ENCODE measurements at places on chromosomes 13 and 19.

GRCh38 chr13:29503041-29503837, 92.2 kb downstream of the SLC7A1 start:
- no peak for DNase-seq

- DNase-seq: no peak
Measured at GRCh38 chr13:103224804-103225203, 158.6 kb upstream of the SLC10A2 start.

- no peak for DNase-seq
Measured at GRCh38 chr19:48617146-48617937, 1.6 kb downstream of the RPL18 start.

GRCh38 chr19:28023064-28023463, 1189.9 kb downstream of the UQCRFS1 start:
- DNase-seq: no peak

DNA sequence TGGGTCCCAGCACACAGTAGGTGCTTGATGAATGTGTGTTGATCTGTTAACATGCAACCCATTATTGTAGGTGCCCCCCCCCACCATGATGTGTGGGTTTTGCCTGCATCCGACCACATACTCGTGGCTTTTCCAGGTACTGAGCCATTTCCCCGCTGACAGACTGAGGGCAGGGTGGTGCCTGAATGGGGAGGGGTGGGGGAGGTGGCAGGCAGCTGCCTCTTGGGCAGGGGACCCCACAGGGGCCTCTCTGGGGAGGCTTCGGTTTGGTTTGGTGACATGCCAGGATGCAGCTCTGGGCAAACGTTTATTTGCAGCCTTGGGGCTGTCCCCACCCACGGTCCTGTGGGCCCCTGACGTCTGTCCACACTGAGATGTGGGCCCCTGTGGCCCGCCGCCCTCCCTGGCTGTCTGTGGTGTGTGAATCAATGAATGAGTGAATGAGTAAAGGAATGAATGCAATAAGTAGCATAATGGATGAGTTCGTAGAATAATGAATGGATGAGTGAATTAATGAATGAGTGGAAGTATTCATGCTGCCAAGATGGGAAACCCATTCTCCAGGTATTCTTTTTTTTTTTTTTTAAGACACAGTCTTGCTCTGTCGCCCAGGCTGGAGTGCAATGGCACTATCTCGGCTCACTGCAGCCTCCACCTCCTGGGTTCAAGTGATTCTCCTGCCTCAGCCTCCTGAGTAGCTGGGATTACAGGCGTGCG, 9.0 kb upstream of the JUND start:
- DNase-seq: no peak

GRCh38 chr19:46067691-46068090, 26.9 kb upstream of the IGFL4 start:
- no peak for DNase-seq

DNA sequence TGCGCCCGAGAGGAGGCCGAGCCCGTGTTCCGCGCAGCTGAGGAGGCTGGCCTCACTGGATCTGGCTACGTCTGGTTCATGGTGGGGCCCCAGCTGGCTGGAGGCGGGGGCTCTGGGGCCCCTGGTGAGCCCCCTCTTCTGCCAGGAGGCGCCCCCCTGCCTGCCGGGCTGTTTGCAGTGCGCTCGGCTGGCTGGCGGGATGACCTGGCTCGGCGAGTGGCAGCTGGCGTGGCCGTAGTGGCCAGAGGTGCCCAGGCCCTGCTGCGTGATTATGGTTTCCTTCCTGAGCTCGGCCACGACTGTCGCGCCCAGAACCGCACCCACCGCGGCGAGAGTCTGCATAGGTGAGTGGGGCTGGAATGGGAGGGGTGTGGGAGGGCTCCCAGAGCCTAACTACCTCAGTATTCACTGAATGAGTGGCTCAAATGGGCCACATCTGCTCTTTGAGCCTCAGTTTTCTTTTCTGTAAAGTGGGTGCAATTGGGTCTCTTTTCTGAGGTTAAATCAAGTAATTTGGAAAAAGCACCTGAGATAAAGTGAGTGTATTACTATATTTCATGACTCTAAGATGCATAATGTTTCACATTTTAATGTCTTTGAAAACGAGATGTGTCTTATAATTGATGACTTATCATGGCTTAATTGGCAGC, 11.7 kb downstream of the GRIN2D start:
- DNase-seq: no peak

- DNase-seq: no peak
Measured at GRCh38 chr19:17289489-17289888, 7.8 kb downstream of the ANKLE1 start.

GRCh38 chr13:98098516-98098915, 44.4 kb upstream of the FARP1 start:
- DNase-seq: no peak

GRCh38 chr19:29507081-29507860, 18.5 kb upstream of the VSTM2B start:
- DNase-seq: no peak

DNA sequence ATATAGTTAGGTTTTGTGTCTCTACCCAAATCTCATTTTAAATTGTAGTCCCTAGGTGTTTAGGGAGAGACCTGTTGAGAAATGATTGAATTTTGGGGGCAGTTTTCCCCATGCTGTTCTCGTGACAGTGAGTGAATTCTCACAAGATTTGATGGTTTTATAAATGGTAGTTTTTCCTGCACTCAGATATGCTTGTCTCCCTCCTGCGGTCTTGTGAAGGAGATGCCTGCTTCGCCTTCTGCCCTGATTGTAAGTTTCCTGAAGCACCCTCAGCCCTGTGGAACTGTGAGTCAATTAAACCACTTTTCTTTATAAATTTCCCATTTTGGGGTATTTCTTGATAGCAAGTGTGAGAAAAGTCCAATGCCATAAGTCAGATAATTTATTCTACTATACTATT, 1977.5 kb upstream of the PCDH20 start:
- no peak for DNase-seq

- no peak for DNase-seq
Measured at GRCh38 chr13:32829269-32829668, 187.0 kb upstream of the KL start.

GRCh38 chr19:12757544-12758274, 6.1 kb downstream of the BEST2 start:
- DNase-seq: no peak

- DNase-seq: no peak
Measured at GRCh38 chr13:68490594-68490993, 1260.5 kb upstream of the PCDH9 start.

DNA sequence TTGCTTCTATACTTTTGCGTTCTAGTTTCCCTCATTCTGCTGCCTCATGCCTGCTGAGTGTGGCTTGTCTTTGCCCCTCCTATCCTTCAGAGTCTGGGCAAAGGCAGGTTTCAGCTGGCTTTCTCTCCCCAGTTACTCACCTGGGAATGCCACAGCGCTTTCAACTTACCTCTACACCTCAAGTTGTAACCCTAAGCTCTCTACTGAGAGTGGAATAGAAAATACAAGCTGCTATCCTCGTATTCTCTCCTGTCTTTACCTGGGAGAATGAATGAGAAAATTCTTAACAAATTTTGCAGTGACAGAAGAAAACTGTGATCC, 316.3 kb upstream of the KLF12 start:
- DNase-seq: no peak

GRCh38 chr13:23629566-23630272, 59.5 kb downstream of the TNFRSF19 start:
- no peak for DNase-seq

- DNase-seq: no peak
Measured at GRCh38 chr13:62643799-62644524, 1228.3 kb upstream of the PCDH20 start.

DNA sequence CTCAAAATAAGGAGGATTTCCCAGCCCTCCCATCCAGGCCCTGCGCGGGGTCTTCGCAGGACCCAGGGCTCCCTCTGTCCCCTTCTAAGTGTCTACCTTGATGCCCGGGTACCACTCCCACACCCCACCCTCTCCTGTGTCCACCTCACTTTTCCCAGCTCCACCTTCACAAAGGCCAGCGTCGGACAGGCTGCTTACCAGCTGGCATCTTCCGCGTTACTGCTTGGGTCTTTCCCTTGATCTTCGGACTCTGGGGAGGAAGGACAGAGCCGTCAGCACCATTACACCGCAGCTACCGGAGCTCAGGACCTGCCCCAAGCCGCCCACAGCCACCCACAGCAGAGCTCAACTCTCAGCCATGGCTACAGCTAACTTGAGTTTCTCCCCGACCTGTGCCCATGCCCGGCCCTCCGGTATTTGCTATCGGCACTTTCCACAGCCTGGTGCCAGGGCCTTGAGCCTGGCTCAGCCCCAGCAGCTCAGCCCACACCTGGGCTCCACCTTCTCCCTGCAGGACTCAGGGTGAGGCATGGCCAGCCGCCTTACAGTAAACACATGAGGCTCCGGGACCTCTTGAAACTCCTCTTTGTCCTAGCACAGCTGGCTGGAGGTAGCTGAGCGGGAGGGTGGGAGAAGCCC, 3.8 kb downstream of the C13orf46 start:
- peak; percentile 56 for DNase-seq

GRCh38 chr13:78593652-78594455, 9.5 kb downstream of the POU4F1 start:
- DNase-seq: no peak

- no peak for DNase-seq
Measured at GRCh38 chr13:30108216-30108912, 199.0 kb downstream of the KATNAL1 start.

DNA sequence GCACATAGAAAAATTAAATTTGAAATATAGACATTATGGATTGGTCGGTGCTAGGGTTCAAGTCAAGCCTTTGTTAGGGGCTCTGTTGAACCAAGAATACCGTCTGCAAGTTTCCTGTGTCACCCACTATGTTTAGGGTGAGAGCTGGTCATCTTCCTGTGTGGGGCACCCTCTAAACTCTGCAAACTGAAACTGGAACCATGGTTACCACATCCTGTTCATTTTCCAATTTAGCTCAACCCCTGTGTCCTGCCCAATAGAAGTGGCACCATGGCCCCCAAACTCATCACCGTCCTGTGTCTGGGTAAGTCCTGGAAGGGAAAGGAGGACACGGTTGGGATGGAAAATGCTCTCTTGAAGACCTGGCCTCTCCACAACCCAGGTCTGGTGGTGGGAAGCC, 29.9 kb downstream of the LAIR2 start:
- DNase-seq: no peak

GRCh38 chr13:99812625-99813024, 158.9 kb downstream of the ZIC5 start:
- no peak for DNase-seq

- DNase-seq: no peak
Measured at GRCh38 chr19:2374808-2375207, 14.7 kb downstream of the TMPRSS9 start.

DNA sequence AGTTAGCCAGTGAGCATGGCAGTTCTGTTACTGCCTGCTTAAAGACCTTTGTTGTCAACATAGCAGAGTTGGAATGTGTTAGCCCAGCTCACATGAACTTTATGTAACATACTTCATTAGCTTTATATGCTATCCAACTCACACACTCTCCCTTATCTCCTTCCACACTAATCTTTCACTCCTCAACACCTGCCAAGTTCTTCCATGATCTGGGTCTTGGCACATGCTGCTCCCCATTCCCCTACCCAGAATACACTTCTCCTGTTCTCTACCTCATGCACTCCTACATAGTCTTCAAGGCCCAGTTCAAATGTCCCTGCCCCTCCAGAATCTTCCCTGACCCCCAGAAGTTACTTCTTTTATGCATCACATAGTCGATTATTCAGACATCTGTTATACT, 179.3 kb downstream of the KATNAL1 start:
- DNase-seq: no peak

GRCh38 chr19:41994994-41995958, 1.2 kb upstream of the ATP1A3 start:
- no peak for DNase-seq

GRCh38 chr13:99421758-99422585, 79.3 kb upstream of the TM9SF2 start:
- DNase-seq: no peak

DNA sequence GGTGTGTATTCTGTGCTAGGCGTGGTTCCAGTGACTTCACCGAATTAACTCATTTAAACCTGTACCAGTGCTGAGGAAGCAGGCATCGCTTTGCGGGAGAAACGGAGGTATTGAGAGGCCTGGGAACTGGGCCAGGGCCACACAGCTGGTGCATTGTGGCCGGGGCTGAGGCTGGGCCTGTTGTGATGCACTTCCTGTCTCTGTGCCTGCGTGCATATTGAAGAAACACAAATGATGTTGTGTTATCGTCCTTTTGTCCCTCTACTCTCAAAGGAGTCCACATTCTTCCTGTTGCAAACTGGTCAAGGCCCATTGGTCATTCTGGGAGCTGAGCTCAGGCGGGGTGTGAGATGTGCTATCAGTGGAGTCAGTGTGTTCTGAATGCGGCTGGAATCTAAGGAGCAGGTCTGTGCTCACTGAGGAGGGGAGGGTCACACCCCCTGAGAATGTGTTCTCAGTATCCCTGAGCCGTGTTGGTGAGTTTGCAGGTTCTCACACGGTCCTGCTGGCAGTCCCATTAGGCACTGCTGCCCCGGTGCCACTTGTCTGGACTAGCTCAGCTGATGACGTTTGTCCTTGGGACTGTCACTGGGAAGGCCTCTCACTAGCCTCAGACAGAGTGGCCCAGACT, 62.1 kb downstream of the ARHGEF7 start:
- DNase-seq: no peak

- DNase-seq: no peak
Measured at GRCh38 chr13:107753291-107753690, 462.0 kb downstream of the LIG4 start.

DNA sequence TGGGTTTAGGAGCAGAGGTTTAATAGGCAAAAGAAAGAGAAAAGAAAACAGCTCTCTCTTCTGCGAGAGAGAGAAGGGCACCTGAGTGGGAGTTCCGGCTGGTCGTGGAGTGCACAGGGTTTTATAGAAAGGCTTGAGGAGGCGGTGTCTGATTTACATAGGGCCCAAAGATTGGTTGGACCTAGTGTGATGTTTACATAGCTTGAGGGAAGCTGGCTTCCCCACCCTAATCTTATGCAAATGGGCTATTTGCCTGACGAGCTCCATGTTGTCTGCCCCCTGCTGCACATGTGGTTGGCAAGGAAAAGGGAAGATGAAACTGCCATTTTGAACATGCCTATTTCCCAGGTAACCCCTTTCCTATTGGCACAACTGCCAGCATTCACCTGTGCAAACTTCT, 21.5 kb upstream of the MEDAG start:
- DNase-seq: no peak

- no peak for DNase-seq
Measured at GRCh38 chr19:6551607-6552450, 21.0 kb downstream of the TNFSF9 start.

GRCh38 chr13:110453797-110454196, 107.7 kb downstream of the RAB20 start:
- no peak for DNase-seq
